ENCODE measurements at places on chromosomes 2 and 18.

DNA sequence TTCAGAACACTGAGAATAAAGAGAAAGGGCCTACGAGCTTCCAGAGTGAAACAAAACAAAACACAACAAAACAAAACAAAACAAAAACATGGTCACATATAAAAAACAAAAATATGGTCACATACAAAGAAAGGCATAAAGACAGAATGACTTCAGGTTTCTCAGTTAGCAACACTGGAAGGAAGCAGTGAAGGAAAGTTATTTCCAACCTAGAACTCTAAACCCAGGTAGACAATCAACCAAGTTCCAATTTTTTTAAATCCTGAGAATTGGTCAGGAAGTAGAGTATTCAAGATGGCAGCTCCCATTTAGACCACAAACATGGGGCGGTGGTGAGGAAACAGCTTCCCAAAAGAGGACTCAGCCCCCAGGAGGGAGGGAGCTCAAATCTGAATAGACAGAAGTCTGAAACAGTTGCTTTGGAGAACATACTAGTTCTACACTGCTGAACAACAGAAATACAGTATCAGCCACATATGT lies 9.1 kb downstream of the DRC1 start:
- DNase-seq: no peak

GRCh38 chr2:126244937-126245336 lies 411.0 kb upstream of the GYPC start:
- DNase-seq: no peak

- no peak for DNase-seq
Measured at GRCh38 chr2:19178175-19178574, 180.2 kb downstream of the OSR1 start.

GRCh38 chr2:40373111-40373510 lies 78.8 kb downstream of the SLC8A1 start:
- DNase-seq: no peak

DNA sequence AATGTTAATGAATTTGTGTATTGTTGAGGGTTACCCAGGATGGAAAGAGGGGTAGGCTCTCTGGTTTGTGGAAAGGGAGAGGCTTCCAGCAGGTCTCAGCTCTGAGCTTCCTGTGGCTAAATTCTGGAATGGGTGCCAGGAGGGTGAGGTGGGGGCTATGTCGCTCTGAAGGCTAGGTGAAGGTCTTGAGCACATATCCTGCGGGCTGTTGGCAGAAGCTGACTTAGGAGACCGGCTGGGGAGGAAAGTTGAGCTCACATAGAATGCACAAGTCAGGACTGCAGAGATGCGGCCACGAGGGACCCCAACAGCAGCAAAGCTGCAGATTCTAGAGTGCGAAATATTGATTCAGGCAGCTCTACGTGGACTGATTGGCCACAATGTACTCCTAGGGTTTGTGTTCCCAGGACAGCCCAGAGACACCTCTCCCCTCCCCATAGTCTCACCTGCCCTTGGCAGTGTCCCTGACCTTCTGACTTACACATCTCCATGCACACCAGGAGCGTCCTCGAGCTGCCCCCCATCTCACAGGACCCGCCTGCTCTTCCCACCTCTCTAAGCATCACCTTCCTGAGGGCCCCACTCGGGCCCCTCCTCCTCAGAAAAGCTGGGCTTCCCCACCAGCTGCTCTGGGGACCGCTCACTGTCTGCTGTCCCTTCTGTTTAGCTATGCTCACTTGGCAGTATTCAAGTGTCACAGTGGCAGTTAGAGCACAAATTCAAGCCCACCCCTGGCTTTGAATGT lies 72.6 kb downstream of the ALK start:
- no peak for DNase-seq

GRCh38 chr18:60943297-60943696 lies 389.9 kb upstream of the CDH20 start:
- no peak for DNase-seq

GRCh38 chr2:230267059-230267458 lies 41.5 kb downstream of the SP140 start:
- no peak for DNase-seq

GRCh38 chr18:62739911-62740310 lies 24.6 kb downstream of the PHLPP1 start:
- no peak for DNase-seq

DNA sequence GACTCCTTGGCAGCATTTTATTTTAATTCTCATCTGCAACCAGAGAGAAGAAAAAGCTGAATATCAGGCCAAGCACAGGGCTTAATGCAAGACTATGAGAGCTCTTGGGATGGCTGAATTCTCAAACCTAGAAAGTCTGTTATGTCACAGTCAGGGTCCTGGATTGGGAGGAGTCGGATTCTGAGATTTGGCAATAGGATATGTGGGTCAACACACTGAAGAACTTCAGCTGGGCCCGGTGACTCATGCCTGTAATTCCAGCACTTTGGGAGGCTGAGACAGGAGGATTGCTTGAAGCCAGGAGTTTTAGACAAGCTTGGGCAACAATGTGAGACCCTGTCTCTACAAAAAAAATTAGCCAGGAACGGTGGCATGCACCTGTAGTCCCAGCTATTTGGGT lies 102.4 kb downstream of the COL3A1 start:
- no peak for DNase-seq

DNA sequence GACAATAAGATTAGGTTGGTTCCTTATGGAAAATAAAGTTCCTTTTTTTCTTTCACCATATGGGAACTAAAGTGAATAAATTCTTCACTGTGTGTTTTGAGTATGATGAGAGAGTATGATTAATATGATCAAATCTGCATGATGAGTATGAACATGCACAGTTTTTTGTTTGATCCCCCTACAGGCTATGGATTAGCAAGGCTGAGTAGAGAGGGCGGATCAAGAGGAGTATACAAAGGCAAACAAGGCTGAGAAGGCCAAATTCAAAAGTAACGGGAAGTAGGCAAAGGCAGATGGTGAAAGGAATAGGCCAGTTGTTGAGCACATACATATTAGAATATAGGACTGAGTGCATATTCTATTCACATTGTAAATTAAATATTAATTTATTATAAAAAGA lies 508.2 kb downstream of the LRRTM4 start:
- no peak for DNase-seq

- no peak for DNase-seq
Measured at GRCh38 chr2:167581961-167582574, 665.3 kb downstream of the STK39 start.

DNA sequence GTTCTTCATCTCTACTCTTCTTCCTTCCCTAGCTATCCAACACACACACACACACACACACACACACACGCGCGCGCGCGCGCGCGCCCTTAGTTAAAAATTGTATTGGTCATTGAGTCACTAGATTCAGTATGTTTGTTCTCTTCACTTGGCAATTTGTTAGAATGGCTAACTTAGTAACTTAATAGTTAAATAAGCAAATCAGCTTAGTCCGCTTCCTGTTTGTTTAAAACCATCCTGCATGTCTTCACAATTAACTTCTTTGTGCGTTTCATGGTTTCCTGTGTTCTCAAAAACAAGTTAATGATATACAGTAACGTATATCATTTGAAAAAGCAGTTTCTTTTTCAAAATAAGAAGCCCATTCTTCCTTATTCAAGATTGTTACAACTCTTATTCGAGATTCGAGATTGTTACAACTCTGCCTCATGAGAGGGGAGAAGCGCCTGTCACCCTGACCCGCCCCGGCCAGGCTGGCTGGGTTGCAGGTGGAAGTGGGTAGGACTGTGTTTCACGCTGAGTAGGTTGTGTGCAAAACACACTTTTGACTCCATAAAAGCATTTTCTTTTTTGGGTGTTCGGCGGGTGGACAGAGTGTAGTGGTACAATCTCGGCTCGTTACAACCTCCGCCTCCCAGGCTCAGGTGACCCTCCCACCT lies 9.5 kb upstream of the CNNM3 start:
- no peak for DNase-seq

Measured in AG08396 (cell line).